ENCODE measurements at places on chromosomes 5 and 9.

GRCh38 chr9:33288235-33288634 lies 2.1 kb upstream of the NFX1 start:
- DNase-seq, result no peak

GRCh38 chr9:126638571-126639132 lies 24.9 kb downstream of the LMX1B start:
- no peak for DNase-seq

DNA sequence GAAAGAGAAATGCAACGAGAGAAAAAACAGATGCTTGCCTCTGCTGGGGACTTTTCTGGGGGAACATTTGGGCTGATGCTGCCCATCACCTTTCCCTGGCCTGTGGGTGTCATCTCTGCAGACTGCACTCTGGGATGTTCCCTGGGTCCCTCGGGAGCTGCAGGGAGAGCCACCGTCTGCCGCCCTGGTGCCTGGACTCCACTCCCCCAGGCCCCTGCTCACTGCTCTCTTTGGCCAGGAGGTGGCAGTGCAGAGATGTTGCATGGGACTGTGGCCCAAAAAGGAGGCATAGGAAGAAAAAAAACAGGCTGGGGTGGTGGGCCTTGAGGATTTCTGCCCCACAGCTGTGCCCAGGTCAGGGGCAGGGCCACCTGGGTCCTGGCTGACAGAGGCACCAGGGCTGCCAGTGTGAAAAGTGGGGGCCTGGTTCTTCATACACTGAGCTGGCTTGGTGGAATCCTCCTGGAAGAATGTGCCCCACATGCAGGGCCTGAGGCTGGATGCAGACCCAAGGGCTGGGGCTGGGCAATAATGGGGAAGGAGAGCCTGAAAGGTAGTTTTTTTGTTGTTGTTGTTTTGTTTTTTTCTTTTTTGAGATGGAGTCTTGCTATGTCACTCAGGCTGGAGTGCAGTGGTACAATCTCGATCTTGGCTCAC lies 353.6 kb downstream of the SLIT3 start:
- no peak for DNase-seq

DNA sequence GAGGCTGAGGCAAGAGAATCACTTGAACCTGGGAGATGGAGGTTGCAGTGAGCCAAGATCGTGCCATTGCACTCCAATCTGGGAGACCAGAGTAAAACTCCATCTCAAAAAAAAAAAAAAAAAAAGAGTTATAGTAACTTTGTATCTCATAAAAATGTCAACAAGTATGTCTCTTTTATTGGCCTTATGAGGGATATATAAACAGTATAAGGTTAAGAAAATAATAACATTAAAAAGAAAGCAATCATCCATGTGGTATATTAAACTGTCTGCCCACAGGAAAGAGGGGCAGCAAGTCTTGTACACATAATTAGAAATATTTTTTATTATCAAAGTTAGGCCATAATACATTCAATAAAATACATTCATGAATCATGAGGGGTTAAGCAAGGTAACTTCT lies 259.4 kb upstream of the KLF9 start:
- DNase-seq, result no peak

DNA sequence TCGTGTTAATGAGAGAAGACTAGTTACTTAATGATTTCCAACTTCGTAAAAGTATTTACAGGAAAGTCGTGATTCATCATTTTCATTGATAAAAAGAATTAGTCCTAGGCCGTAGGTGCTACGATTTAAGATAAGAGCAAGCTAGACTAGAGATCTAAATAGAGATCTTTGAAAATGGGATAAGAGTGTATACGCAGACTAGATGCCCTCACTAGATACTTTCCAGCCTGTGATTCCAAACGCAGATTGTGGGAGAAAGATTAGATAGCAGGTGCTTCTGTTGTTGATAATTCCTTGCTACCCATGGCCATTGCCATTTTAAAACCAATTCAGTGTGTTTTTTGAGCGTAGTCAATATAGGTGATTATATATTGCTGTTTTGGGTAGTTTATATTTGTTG lies 6.7 kb upstream of the SMIM15 start:
- DNase-seq, result no peak

DNA sequence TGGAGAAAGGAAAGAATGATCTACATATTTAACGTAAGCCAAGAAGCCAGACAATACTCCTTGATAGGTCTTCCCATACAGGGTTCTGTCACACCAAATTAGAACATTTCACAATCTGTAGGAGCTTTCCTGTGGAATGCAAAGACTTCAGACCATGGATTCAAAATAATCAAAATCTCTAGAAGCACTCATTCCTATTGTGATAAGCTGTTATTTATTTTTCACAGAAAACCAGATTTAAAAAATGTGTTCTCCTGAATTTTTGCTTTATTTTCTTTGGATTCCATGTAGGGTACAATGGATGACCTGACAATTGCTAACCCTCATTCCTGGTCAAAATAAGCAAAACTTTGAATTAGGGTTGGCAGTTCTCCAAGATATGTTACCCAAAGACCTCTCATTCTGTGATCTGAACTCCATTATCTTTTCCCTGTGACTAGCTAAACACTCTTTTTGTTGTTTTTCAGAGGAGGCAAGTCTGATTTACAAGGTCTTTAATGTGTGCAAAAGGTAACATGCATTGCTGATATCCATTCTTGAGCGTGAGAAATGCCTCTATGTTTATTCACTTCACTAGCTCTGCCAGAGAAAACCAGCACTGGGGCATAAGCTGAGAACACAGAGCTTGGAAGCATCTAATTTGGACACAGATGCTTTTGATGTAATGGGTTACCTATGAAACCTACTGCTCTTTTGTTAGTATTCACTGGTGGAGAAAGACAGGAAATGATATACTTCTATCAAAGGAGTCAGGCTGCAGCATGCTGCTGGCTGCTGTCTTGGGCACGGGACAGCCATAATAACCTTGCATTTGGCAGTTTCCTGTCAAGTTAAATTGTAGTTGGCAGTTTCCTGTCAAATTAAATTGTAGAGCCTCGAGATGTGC lies 31.4 kb downstream of the ACTBL2 start:
- no peak for DNase-seq

DNA sequence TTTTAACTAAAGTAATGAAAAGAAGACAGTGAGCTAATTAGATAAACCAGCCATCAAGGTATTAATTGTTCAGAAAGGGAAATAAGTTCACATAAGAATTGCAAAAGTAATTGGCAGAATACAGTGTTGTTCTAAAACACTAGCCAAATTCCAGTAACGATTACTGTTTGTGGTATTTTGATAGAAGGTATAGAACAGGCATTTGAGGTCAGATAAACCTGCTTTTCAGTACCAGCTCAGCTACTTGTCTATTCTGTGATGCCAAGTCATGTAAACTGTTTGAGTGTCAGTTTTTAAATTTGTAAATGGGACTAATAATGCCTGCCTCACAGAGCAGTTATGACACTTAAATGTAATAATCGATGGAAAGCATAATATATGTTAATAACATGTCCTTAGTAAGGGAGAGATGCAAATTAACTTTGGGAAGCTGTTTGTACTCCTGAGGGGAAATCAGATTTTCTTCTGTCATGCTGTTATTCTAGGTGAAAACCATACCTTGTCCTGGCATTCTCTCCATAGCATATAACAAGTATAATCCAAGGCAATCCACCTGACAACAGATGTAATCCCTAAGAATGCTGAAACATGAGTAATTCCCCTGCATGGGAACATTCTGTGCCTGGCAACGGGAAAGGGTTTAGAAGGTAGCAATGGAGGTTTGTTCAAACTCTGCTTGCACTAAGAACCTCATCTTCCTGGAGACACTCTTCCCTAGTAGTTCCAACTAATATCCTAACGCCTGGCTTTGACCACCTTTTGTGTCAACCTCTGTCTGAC lies 509.5 kb upstream of the PAPPA start:
- DNase-seq, result no peak

- no peak for DNase-seq
Observed at GRCh38 chr5:100842080-100842479, 61.0 kb downstream of the ST8SIA4 start.

GRCh38 chr9:29691758-29692407 lies 2118.6 kb upstream of the C9orf72 start:
- peak; percentile 3 for DNase-seq

GRCh38 chr5:14313986-14314690 lies 171.0 kb downstream of the TRIO start:
- no peak for DNase-seq

DNA sequence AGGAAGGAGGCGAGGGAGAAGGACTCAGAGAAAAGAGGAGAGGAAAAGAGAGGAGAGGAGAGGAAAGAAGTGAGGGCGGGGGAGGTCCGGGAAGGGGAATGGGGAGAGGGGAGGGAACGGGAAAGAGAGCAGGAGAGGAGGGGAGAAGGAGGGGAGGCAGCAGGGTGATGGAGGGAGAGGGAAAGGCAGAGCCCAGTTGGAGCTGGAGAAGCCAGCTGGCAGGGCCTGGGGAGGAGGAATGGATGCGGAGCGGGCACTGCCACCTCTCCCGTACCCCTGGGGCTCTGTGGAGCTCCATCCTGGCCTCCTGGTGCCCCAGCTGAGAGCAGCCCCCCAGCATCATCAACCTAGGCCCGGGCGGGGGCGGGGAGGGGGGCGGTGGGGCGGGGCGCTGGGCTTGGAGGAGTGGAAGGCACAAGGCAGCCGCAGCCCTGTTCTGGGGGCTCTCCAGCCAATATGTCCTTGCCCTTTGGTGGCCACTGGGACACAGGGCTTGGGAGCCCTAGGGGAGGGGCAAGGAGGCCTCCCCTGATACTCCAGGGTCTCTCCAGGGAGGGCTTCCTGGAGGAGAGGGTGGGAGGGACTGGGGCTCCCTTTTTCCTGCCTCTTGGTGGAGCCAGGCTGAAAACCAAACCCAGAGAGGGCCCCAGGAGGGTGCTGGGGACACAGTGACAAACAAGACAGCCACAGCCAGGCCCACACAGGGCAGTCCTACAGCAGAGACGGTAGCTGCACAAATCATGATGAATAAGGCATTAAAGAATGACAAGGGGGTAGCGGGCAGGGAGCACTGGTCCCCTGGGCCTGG lies 123.7 kb downstream of the C9orf50 start:
- no peak for DNase-seq

DNA sequence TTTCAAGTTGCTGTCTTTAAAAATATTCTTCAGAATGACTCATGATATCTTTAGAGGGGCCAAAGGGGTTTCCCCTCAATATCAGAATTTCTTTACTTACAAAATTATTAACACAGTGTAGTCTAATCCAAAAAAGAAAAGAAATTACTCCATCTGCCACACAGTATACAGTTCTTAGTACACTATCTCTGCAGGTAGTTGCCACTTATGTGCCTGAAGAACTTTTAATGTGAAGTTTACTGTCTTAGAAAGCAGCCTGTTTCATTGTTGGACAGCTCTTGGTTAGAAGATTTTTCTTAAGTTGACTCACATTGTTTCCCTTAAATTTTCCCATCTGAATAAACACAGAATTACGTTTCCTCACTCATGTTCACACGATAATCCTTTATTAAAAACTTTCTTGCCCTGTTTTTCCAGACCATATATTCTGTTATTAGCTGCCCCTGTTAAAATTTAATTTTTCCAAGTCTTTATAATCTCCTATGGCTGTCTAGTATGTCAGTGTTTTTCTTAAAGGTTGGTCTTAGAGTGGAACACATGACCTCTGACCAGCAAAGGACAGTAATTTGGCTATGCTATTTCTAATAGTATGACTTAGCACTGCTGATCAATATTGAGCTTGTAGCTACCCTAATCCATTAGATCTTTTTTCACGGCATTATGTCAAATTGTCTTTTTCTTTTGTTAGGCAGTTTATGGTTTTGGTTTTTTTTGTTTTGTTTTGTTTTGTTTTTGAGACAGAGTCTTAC lies 21.8 kb upstream of the FKTN start:
- DNase-seq, result no peak

GRCh38 chr5:161078793-161079192 lies 226.8 kb upstream of the ATP10B start:
- no peak for DNase-seq

DNA sequence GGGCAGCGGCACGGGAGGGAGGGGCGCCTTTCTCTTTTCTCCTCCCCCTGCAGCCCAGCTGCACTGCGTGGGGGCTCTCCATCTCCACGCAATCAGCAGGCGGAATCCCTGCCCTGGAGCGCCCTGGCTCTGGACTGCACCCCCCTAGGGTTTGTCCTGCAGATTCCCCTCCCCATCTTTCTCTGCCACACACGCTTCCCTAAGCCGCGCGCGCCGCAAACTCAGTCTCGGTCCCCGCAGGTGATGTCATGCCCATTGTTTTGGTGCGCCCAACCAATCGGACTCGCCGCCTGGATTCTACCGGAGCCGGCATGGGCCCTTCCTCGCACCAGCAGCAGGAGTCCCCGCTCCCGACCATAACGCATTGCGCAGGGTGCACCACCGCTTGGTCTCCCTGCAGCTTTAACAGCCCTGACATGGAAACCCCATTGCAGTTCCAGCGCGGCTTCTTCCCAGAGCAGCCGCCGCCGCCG lies at the start of gene KCNN2:
Gene KCNN2, plus strand, starts transcription at position 347 of the 473 bp plus-strand sequence. Its CDS starts 70 bp downstream, at position 417.
- peak; percentile 81 for DNase-seq

- DNase-seq, result no peak
Observed at GRCh38 chr5:179268966-179269693, 76.1 kb downstream of the ADAMTS2 start.

DNA sequence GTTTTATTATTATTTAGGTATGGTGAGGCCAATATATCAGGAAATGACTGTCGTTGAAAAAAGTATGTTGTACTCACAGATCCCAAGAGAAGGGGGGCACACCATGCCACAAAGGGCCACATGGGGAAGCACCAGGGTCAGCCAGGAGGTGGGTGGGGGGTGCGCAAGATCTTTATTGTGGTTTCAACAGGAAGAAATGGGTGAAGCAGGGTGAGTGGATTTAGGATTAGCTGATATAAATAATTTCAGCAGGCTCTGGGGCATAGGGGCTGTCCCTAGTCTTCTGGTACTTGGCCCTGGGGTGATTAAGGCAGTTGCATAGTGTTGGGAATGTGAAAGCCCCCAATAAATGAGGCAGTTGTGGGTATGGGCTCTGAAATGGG lies 8.6 kb downstream of the PDCD1LG2 start:
- no peak for DNase-seq
